ENCODE measurements at places on chromosomes 1 and 21. TPM values are rescaled to one million over a fixed set of nuclear protein-coding genes. Genes with fewer than 3 reads are reported as not detected.
A peak's percentile ranks its signal among the peaks of the same experiment; 100 is the strongest.

DNA sequence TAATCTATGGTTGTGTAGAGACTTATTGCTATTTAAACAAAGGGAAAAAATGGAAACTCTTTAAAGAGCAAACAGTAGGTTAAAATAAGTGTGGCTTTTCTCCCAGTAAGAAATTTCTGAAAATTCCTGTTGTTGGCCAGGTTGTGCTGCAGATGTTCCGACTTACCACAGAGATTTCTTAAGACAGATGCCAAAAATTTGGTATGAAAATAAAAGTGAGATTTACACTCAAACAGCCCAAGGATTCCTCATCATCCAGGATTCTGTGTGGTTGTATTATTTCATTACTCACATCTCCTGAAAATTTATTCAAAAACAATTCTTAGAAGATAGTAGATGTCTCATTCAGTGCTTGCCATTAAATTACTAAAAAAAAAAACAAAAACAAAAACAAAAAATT lies 296.7 kb upstream of the PTBP2 start:
- peak; percentile 82 for DNase-seq

DNA sequence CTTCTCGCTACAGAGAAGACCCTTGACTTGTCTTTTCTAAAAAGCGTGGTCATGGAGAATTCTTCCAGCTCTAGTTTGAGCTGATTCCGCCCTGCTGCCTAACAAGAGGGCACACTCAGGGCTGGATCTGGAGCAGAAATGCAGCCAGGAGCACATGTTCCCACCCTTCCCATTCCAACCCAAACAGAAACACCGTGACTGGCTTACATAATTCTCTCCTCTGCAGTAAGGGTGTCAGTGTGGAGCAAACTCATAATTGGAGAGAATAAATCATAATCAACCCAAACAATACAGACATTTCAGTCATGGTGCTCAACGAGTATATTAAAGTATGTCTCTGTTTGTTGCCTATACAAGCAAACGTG lies 34.5 kb downstream of the CTNNBIP1 start:
- no peak for DNase-seq

GRCh38 chr21:23601549-23601948 lies 2005.7 kb downstream of the MRPL39 start:
- DNase-seq = no peak

DNA sequence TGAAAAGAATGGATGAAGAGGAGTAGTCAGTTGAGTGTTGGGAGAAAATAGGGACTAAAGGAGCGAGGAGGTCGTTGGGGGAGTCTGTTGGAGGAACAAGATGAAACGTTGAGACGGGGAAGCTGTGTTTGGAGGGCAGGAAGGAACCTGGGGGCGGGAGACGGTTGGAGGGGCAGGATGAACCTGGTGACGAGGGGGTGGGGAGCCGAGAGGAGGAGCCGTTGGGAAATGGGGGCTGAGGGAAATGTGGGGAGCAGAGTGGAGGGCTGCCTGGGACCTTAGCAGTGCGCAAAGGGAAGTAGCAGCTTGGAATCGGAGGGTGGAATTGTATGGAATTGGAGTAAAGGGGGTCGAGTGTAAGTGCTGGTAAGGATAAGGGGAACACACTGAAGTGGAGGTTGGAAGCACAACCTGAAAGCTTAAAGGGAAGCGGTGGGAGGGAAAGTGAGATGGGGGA lies 630 bp downstream of the MTF2 start:
- peak; percentile 47 for DNase-seq

- DNase-seq = no peak
Measured at GRCh38 chr1:125086611-125087010, 3901.8 kb downstream of the SRGAP2C start.

GRCh38 chr1:192518700-192519099 lies 56.9 kb upstream of the RGS1 start:
- no peak for DNase-seq

DNA sequence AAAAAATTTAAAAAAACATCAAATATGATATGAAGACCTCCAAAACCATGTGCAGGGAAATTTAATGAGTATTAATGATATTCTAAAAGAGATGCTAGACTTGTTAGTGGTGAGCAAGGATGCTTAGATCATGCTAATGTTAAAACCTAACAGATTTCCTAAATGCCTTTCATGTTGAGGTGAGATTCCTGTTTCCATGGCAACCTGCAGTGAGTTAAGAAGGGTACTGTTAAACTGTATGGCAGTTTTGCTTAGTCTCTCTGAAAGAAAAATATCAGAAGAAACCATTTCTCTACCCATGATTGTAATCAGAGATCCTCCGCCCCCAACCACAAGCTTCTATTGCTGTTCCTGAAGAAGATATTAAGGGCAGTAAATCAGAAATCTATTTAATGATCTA lies 321.6 kb upstream of the LRRC7 start:
- peak; percentile 27 for DNase-seq

- DNase-seq = no peak
Measured at GRCh38 chr1:168155910-168156309, 19.2 kb upstream of the GPR161 start.

Gene EDARADD
- 1.1 TPM for polyA plus RNA-seq

Gene PLEKHA6
- 4.8 TPM for polyA plus RNA-seq

- no peak for DNase-seq
Measured at GRCh38 chr1:125118147-125118993, 3933.6 kb downstream of the SRGAP2C start.

GRCh38 chr1:22228505-22228911 lies 85.6 kb upstream of the WNT4 start:
- no peak for DNase-seq

Gene CACNA1E
- polyA plus RNA-seq = 0.29 TPM

GRCh38 chr1:31624731-31625514 lies 7.4 kb downstream of the HCRTR1 start:
- DNase-seq = no peak

DNA sequence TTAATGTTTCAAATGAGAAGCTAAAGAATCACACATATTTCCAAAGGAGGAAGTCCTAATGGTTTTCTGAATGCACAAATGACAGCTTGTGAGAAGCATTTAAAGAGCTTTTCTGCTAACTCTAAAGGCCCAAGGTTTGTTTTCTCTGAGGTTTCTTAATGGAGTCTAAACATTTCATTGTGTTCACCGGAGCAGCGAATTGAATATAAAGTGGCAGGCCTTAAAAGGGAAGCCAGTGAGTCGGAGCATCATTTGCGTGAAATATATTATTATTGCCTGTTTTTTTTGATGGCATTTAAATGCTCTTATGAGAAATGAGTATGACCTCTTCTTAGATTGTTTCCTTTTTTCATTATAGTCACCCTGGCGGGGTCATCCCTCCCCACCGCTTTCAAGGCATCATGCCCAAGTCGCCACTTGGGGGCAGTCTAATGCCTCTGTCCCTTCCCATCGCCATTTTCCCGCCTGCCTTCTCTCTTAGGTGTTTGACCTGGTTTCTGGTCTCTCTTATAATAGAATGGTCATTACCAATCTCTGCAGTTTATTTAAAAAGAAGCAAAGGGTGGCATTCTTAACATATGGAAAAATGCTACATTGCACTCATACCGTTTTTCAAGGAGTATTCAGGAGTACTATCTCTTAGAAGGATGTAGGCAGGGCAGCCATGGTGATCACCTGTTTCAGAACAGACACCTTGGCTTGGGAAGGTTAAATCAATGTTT lies 25.3 kb upstream of the OVAAL start:
- peak; percentile 50 for DNase-seq

DNA sequence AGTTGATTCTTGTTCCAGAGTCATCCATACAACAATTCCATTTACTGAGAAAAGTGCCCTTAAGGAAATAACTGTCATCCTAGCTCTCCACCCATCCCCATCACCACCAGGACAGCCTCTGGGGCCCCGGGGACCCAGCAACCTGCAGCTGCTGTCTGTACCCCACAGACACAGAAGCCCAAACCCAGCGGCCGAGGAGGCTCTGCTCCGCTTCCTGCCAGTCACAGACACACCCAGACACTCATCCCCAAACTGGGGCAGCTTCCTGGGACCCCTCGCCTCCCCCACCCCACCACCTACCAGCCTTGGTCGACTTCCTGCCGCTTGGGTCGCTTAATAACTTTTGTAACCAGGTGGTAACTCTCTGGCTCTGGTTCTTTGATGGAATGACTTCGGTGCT lies 121.6 kb upstream of the SLC25A33 start:
- no peak for DNase-seq

DNA sequence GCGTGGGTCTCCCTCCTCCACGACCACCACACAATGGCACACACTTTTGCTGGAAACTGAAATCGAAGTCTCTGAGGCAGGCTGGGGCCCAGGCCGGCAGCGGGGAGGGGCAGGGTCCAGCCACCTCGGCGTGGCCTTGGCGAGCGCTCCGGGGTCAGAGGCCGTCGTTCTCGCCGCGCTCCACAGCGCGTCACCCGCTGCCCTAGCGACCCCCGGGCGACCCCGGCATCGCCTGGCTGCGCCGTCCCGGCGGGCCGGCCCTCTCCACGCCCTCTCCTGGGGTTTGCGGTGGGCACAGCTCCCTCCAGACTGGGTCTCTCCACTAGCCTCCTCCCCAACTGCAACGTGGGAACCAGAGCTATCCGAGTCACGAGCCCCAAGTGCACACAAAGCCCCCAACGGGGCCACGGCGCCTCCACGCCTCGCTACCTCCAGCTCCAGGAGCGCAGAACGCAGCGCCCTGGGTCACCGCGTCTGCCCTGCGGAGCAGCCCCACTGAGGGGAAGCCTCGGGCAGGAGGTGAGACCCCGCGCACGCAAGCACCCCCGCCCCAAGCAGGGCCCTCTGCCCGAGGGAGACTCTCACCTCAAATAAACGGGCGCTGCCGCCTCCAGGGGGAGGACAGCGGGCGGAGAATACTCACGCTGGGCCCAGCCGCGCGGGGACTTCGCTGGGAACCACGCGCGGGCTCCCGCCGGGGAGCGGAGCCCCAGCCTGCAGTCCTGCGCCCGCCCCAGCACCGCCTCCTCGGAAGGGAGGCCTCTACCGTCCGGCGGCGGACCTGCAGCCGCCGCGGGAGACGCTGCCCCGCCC lies 134.0 kb upstream of the BARHL2 start:
- peak; percentile 85 for DNase-seq

Gene NCAM2
- 7.5 TPM for polyA plus RNA-seq

DNA sequence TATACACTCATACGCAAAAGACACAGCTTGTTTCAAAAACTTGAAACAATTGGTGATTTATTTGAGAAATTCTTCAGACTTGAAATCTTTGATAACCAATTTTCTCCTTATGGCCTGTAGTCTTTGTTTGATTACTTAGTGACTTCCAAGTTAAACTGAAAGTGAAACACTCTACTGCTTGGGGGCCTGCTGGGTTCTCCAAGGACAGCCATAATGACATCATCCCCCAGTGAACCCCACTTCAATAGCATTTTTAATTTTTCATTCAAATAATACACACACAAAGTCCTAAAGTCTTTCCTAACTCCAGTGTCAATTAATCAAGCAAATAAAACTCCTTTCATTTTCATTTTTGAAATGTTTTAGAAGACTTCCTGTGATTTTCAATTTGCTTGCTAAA lies 59.2 kb downstream of the KRTAP19-8 start:
- DNase-seq = no peak

Gene F5
- 0.38 TPM for polyA plus RNA-seq

Data from muscle of leg (tissue), 16 donors.